ENCODE measurements at places on chromosomes 11 and 22.

GRCh38 chr11:76788661-76789442 lies 5.7 kb downstream of the TSKU start:
- no peak for DNase-seq

DNA sequence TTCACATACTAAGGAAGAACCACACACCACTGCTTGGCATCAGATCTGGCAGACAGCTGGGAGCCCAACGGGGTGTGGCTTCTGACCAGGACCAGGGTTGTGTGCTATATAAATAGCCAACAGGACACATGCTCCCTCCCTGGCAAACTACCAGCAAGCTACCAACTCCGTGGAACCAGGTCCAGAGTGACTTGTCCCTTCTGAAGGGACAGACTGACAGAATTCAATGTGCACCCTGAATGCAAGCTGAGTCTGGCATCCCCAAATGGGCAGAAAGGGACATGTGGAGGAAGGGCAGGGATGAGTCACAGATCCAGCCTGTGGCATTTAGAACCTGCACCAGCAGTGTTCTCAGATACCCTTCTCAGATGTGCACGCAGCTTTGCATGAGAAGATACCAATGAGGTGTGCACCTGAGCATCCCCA lies 92.9 kb downstream of the MICAL3 start:
- DNase-seq: peak; percentile 97

- DNase-seq: no peak
Observed at GRCh38 chr11:11570823-11571222, 51.0 kb downstream of the GALNT18 start.

- DNase-seq: no peak
Observed at GRCh38 chr22:22141771-22142591, 102.6 kb upstream of the VPREB1 start.

- no peak for DNase-seq
Observed at GRCh38 chr11:16814410-16815046, 76.1 kb downstream of the C11orf58 start.

- DNase-seq: no peak
Observed at GRCh38 chr11:86863476-86863875, 63.1 kb downstream of the PRSS23 start.

- DNase-seq: no peak
Observed at GRCh38 chr11:31141789-31142188, 227.8 kb downstream of the DCDC1 start.

GRCh38 chr11:76443268-76443980 lies 1.4 kb upstream of the EMSY start:
- peak; percentile 5 for DNase-seq

DNA sequence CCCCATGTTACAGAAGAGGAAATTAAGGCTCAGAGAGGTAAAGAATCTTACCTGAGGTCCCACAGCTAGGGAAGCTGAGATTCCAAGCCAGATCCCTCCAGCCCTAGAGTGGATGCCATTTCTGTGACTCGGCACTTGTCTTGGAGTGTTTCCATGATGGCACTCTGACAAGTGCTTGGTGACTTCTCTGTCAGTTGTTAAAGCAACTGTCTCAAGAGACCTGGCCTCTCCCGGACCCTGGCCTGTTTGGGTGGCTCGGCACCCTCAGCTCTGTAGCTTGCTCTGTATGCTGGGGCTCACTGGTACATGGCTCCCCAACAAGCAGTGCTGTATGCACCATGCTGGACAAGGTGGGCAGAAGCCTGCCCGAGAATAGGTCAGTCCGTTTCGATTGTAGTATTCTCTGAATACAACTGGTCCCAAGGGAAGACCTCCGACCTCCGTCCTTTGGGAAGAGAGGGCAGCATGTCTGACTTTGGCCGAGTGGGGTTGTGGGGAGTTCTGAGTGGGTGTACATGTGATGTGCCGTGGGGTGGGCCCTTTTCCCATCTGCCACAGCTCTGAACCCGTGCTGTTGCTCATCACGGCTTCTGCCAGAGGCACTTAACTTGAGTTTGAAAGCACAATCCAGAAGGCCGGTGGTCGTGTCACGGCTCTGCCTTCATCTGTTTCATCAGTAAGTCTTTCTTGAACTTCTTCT lies 12.4 kb downstream of the ACO2 start:
- DNase-seq: peak; percentile 60

GRCh38 chr11:94130298-94131046 lies 1.8 kb downstream of the PANX1 start:
- no peak for DNase-seq

- no peak for DNase-seq
Observed at GRCh38 chr11:68002938-68003845, 705 bp downstream of the UNC93B1 start.

DNA sequence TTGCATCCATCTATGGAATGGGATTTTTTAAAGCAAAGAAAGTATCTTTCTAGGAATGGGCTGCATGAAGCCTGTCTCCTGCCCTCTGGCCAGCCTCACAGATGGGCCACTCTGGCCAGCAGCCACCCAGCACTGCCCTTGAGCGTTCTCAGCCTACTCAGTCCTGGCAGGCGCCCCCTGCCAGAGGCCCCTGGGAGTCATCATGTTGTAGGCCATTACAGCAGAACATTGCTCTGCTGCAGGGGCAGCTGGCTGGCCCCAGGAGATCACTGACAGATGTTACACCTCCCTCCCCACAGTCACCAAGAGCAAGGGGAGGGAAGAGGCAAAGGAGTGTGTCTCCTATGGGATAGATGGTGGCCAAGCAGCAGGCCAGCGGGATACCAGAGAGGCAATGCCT lies 363.7 kb downstream of the NXPE2 start:
- DNase-seq: peak; percentile 54

DNA sequence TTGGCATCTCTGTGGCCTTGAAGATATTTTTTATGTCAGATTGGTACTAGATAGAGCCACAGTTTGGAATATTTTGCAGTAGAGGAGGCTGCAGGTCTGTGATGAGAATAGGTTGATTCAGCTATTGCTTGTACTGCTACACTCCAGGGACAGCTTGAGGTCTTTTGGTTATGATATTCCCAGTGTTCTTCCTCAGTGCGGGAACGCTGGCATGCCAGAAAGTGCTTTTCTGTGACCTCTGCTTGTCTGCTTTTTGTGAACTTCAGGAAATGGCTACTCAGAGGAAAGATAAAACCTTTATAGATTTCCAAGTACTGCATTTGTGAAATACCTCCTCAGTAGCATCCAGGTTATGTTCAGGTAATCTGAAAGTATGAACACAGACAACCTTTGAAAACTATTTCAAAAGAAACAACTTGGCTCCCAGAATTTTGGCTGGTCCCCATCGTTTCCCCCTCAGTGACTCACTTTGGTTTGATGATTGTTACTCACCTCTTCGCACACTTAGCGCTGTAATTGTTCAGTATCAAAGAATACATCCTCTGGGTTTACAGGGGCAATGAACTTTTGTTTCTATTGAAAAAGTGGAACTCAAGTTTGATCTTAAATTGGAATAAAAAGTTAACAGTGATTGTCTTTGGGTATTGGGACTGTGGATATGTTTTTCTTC lies 191.4 kb downstream of the HIPK3 start:
- DNase-seq: no peak

DNA sequence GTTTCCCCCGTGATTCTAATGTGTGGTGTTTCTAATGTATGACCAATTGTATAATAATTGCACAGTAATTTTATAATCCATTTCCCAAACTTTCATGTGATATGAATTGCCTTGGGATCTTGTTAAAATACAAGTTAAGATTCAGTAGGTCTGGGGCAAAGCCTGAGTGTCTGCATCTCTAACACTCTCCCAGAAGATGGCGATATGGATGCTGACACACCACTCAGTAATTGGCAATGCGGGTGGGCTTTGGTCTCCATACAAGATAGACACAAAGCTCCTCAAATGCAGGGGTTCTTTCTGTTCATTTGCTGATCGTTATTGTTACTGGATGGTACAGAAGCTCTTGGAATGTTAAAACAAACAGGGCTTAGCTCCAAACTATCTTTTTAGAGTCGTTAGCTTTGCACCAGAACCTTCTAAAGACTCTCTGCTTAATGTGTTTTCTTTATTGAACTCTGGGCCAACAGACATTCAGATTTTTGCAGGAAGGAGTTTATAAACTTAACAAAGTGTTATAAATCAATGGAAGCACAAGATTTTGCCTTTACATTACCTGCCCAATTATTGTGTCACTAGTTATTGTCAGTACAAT lies 45.4 kb upstream of the ANO3 start:
- peak; percentile 17 for DNase-seq

DNA sequence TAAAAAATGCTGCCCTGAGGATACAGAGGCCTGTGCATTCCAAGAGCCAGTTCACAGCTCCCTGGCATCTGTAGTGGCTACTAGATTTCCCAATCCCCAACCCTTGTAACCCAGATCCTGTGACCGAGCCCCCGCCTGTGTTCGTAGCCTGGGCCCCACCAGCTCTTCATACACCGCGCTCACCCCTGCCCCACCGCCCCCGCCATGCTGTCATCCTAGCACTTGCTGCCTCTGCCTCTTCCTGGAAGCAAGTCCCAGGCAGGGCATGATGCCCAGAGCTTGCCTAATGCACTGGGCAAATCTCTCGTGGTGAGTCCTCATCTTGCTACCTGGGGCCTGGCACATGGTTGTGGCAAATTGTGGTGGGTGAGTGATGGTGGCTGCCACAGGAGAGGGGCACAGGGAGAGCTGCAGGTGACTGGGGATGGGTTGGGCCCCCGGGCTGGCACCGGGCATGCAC lies 7.1 kb downstream of the MGAT3 start:
- peak; percentile 87 for DNase-seq

GRCh38 chr11:20102397-20102796 lies 57.9 kb downstream of the DBX1 start:
- peak; percentile 54 for DNase-seq

- no peak for DNase-seq
Observed at GRCh38 chr11:96062134-96062533, 138.2 kb upstream of the MTMR2 start.

DNA sequence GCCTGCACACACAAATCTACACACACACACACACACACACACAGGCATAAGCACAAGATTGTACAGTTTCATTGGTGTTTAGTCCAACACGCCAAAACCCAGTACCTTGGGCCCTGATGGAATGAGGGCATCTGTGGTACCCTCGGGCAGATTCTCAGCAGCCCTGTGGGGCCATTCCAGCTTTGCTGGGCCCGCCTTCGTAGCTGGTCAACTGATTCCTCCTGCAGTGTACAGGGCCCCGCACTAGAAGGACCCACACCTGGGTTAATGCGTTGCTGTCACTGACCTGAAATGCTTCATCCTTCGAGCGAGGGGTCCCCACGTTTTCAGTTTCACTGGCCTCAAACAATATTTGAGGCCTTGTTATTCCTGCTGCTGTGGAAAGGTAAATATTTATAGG lies 731.2 kb downstream of the BRD1 start:
- no peak for DNase-seq

DNA sequence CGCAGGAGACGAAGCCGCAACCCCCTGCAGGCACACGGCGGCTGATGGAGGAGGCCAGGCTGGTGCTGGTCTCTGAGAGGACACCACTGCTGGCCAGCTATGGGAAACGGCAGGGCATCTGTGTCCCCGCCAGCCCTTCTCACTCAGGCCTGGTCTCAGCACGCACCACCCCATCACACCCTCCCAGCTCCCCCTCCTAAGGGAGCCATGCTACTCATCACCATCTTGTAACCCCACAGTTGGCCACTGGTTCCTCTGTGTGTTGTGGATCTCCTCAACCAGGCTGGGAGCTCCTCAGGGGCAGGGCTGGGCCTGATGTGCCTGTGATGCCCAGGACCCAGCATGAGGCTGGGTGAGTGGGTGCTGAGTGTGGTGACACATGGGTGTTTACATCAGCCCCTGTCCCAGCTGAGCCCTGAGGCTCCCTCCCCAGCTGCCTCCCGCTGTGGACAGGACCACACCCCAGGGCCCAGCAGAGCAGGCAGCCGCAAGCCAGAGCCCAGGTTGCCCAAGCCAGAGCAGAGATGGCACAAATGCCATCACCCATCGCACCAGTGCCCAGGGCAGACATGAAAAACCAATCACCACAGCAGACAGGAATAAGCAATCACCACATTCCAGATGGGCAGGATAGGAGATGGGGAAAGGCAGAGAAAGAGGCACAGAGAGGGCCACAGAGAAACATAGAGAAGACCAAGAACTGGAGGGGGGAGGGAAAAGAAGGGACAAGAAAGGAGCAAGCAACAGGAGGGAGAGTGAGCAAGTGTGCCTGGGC lies 8.2 kb downstream of the ARVCF start:
- no peak for DNase-seq

DNA sequence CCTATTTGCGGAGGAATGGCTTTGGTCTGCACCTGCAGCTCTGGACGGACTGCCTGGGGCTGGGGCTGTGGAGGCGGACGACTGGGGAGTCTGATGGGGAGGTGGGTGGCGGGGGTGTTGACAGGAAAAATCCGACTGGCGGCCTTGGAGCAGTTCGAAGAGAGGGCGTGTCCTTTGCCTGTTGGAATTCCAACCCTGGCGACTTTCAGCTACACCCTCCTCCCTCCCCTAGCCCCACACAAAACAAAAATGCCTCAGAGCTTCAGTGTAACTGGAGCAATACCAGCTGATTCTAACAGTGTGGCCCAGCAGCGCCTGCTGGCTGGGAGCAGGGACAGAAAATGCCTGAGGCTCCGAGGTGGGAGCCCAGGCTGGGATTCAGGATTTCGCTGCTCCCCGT lies 85.4 kb downstream of the ATXN10 start:
- DNase-seq: no peak

DNA sequence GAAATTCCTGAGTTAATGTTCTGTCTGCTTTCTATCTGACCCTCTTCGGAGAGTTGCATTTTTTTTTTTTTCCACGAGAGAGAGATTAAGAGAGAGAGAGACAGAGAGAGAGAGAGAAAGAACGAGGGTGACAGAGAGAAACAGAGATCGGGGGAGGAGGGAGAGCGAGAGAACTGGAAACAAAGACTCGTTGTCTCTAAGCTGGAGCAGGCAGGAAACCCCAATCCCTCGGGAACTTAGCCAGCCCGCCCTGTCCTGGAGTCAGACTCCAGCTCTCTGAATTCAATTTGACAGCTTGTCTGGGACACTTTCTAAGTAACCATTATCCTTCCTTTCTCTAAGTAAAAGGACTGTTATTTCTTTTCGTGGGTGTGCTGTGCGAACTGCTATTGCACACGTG lies 76.9 kb downstream of the KCNJ1 start:
- peak; percentile 11 for DNase-seq

DNA sequence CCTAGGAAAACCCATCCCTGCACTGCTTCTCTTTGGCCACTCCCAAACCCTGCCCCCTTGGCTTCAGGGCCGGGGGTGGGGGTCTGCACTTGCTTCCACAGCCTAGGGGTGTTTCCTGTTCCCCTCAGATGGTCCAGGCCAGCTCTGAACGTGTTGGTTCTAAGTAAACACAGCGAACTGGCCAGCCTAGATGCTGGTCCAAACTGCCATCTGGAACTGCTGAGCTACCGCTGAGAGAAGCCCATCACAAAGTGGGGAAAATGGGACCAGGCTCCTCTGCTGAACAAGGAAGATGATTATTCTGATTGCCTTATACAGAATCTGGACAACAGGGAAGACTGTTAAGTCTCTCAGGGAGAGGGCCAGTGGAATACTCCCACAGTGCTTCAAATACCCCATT lies 23.5 kb upstream of the YPEL1 start:
- peak; percentile 88 for DNase-seq

Data from cerebellar cortex (tissue), 1 donor.